ENCODE measurements at places on chromosomes 12 and 14.
A peak's percentile ranks its signal among the peaks of the same experiment; 100 is the strongest.

DNA sequence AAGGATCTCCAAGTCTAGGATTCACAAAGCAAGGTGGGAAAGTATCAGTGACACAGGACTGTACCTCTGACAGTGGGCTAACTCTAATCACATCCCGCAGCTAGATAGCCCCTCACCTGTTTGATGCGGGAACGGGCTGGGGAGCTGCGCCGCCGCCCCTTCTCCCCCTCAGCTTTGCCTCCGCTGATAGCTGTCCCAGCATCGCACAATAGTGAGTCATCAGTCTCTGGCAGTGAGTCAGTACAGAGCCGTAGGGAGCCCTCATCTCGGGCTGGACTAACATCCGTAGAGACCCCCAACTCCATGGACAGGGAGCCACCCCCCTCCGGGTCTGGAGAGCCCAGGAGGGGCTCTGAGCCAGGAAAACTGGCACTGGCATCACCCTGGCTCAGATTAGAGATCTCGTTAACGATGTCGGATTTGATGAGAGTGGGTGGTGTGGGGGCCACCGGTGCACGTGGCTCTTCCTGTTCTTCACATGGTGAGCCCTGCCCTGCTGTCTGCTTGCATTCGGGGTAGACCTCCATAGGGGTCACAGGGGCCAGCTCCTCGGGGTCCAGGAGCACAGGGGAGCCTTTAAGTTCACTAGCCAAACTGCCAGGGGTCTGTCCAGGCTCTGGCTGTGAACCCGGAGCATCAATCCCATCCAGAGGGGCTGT is 10.9 kb downstream of the KMT2D start:
- DNase-seq = peak; percentile 46

- no peak for DNase-seq
These were observed 2.4 kb upstream of the HOXC4 start for GRCh38 chr12:54051026-54051842.

GRCh38 chr14:74675219-74675618 is 37.7 kb downstream of the AREL1 start:
- no peak for DNase-seq

GRCh38 chr12:59444932-59445331 is 150.9 kb upstream of the SLC16A7 start:
- no peak for DNase-seq

- no peak for DNase-seq
These were observed 25.4 kb downstream of the CLSTN3 start for GRCh38 chr12:7155471-7156034.

- DNase-seq = peak; percentile 55
These were observed 424 bp downstream of the TEDC1 start for GRCh38 chr14:105491366-105491973.

GRCh38 chr12:45663455-45663854 is 66.1 kb upstream of the ARID2 start:
- no peak for DNase-seq

DNA sequence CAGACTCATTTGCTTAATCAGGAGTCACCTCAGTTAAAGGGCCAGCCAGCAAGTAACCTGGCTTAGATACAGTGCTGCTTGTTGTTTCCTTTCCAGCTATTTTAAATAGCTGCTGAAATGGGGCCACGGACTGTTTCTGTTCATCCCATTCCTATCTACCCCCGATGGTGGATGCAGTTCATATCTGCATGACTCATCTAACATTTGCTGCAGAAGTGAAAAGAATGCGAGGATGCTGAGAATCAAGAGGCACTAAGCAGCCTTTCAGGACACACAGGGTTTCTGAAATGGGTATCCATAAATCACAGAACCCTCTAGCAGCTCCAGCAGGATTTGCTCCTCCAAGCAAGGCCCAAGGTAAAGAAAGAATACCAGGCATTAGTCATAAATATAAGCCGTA is 60.2 kb upstream of the RTRAF start:
- DNase-seq = peak; percentile 56

DNA sequence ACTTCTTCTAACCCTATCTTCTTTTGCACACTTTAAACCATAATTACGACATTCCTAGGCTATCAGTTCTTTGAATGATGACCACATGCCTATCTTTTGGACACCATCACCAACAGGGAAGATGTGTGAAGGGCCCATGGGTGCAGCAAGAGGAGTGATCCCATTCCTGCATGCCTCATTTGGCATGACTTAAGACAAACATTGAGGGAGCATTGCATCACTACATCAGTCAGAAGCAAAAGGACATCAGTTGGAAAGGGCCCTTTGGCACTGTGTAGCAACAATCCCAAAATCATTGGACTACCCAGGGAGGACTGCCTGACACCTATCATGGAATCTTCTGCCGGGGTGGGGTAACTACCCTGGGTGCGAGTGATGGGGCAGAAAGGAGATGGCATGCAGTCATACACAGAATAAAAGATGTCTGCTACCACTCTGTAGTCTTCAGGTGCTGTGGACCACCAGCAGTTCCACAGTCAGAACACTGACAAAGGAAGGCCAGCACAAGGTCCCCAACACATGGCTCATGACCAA is 10.7 kb upstream of the TMBIM6 start:
- DNase-seq = no peak

GRCh38 chr14:34785223-34786006 is 71.0 kb upstream of the CFL2 start:
- DNase-seq = no peak

GRCh38 chr12:108547686-108548085 is 13.3 kb downstream of the SART3 start:
- no peak for DNase-seq

GRCh38 chr12:107035733-107036132 is 48.8 kb upstream of the MTERF2 start:
- DNase-seq = no peak

GRCh38 chr12:76290963-76291859 is 57.0 kb downstream of the BBS10 start:
- DNase-seq = no peak

GRCh38 chr12:102005256-102005655 is 56.5 kb downstream of the WASHC3 start:
- no peak for DNase-seq

DNA sequence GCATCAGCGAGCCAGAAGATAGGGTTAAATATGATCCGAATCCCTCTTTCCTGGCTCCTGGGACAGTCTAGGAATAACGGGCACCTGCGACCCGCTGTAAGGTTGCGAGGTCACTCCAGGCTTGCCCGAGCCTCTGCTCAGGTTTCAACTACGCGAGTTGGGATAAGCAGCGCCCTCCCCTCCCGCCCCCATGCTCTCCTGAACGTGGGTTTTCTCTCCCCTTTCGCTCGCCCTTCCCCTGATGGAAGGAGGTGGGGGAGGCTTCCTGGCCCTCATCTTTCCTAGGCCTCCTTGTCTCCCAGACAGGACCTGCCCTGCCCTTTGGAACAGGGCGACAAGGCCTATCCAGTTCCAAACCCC is 753 bp upstream of the ATP5MC2 start:
- DNase-seq = peak; percentile 39

All from RPMI7951 (cell line).